ENCODE measurements at places on chromosomes 5 and 9.

- no peak for DNase-seq
These were observed 253.9 kb upstream of the PCSK5 start for GRCh38 chr9:75636427-75637045.

DNA sequence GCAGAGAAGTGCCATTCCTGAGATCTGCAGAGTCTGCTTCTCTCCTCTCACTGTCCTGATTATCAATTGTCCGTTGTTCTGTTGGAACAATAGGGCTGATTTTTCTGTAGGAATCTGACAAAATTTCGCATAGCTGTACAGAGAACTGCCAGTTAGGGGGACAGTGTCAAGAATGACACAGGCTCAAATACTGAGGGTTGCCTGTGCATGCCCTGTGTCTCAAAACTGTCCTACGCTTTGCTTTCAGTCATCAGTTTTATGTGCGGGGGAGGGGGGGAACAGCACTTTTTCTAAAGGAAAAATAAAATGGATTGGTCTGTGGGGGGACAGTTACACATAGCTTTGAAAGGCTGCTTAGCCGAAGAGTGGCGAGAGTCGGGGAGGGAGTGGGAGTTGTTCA is 248.6 kb downstream of the PDZD2 start:
- DNase-seq, result no peak

GRCh38 chr5:15495026-15495425 is 5.0 kb upstream of the FBXL7 start:
- no peak for DNase-seq

GRCh38 chr5:1793301-1793740 is 6.3 kb downstream of the MRPL36 start:
- DNase-seq, result no peak

GRCh38 chr5:5588887-5589826 is 166.7 kb downstream of the ICE1 start:
- no peak for DNase-seq

DNA sequence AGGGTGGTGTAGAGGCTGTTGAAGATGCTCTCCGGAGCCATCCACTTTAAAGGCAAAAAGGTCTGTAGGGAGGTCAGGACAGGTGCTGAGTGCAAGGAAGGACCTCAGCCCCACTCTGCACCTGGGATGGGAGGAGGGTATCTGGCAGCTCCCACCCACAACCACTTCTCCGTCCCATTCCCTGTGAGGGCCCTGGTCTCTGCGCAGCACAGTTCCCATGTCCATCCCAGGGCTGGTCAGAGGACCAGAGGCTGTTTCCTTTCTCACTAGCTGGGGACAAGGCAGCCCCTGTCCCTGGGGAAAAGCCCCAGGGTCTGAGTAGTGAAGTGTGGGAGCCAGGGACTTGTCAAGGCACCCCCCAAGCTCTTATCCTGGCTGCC is 33.7 kb upstream of the CSF1R start:
- DNase-seq, result no peak

DNA sequence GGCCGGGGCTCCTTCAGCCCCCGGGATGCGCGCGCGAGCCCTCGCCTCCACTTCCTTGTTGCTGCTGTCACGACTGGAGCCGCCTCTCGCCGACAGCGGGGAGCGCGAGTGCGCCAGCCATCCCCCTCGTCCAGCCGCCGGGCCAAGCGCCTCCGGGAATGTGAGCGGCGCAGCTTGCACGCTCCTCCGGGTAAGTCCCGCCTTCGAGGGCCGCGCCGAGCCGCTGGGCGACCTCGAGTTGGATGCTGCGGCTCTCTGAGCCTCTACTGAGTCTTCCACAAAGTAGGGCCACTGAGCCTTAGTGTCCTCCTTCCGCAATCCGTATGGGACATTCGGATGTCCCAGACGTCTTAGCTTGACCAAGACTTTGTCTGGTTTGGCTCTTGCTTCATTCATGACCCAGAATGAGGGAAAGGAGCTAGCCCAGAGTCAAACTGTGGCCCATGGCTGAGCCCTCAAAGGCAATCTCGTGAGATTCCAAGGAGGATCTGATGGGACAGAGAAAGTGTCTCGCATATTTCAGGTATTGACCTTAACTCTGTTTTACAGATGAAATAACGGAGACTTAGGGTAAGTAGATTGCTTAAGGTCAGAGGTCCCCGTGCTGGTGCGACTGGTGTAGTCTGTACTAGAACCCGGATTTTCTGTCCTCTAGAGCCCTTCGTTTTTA is 586 bp downstream of the HMGXB3 start:
- peak; percentile 26 for DNase-seq

DNA sequence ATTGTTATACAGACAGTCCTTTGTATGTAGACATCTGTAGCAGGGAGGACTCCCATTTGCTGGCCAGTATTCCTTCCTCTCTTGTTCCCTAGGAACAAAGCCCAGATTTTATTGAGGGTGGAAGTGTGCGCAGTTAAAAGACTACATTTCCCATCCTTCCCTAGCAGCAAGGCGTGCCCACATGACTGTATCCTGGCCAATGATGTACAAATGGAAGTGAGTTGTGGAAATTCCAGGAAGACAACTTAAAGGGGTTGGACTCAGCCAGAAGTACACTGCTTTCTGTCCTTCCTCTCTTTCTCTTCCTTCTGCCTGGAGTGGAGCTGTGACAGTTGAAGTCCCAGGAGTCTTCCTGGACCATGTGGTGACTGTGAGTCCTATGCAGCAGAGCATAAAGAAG is 89.0 kb downstream of the HRH2 start:
- no peak for DNase-seq

DNA sequence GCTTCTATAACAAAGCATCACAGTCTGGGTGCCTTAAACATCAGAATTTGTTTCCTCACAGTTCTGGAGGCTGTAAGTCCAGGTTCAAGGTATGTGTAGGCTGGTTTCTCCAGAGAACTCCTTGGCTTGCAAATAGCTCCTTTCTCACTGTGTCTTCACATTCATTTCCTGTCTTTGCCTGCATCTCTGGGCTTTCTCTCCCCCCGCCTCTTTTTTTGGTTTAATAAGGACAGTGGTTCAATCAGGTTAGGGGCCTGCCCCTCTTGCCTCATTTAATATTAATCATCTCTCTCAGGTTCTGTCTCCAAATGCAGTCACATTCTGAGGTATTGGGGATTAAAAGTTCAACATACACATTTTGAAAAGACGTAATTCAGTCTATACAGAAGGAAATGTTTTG is 225.5 kb upstream of the ATP10B start:
- no peak for DNase-seq

GRCh38 chr5:36392818-36393217 is 91.1 kb upstream of the RANBP3L start:
- DNase-seq, result no peak

- no peak for DNase-seq
These were observed 39.3 kb upstream of the TLX3 start for GRCh38 chr5:171269717-171270116.

DNA sequence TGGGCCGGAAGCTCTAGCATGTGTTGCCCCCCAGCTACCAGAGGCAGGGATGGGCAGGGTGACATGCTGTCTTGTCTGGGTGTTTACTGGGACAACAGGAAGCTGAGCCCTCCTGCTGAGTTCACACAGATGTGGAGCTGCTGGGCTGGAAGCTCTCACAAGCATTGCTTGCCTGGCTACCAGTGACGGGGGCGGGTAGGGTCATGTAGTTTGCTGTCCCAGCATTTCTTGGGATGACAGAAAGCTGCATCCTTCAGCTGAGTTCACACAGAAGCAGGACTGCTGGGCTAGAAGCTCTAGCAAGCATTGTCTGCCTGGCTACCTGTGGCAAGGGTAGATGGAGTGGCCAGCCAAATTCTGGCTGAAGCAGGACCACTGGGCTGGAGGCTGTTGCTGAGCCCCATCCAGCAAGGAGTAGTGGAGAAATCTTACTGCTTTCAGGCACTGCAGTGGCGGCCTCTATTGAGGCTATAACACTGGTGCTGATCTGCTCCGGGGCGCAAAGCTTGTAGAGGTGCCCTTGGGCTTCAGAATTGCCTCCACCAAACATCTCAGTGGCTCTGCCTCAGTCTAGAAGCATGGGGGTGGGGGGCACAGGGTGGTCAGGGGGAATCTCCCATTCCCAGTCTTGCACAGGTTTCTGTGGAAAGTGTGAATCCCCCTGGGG is 25.1 kb downstream of the POLK start:
- no peak for DNase-seq

GRCh38 chr9:98805506-98806272 is 1.8 kb upstream of the GALNT12 start:
- no peak for DNase-seq

- DNase-seq, result no peak
These were observed 1.0 kb upstream of the SECISBP2 start for GRCh38 chr9:89317282-89317681.

DNA sequence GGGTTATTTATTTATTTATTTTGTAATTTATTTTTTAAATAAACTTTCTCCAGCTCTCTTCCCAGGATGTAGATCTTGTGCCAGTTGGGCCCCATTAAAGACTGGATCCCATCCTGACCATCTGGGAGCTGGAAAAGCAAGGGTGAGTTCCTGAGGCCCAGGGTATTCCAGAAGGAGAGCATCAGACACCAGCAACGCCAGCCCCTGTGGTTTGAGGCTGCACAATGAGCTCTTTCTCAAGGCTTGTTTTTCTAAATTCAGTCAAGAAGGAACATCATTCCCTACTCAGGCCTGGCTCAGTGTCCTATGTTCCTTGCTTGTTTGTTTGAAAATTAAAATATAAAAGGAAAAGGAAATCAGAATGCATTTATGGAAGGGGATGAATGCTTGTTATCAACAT is 313.3 kb downstream of the EBF1 start:
- DNase-seq, result no peak

DNA sequence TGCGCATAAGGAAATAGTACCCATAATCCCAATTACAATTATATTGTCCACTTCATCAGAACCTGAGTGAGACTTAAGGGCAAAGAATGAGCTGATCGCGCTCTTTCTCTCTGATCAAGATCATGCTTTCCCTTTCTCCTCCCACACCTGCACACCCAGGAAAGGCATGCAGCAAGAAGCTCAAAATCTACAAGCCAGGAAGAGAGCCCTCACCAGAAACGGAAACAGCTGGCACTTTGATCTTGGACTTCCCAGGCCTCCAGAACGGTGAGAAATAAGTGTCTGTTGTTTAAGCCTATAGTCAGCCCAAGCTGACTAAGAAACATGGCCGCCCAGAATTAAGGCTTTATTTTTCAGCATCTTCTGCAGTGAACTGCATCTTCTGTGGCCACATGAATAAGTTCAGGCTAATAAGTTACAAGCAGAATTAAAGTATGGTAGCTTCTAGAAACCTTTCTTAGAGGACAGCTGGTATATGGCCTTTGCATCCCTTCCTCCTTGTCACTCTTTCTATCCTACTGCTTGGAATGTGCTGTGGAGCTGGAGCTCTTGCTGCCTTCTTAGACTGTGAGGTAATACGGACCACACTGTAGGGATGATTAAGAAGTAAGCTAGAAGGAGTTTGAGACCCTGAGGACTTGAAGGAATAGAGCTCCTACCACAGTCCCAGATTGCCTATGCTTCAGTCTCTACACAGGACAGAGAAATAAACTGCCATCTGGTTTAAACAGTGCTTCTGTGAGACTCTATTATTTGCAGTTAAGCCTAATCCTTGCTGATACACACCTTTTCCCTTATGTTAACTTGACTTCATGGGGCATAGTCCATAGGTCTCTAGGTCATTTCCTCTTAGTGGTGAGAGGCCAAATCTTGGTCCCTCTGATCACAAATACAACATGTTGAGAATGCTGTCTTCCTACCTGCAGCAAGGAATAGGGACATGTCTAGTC is 17.2 kb downstream of the OR2S2 start:
- no peak for DNase-seq

DNA sequence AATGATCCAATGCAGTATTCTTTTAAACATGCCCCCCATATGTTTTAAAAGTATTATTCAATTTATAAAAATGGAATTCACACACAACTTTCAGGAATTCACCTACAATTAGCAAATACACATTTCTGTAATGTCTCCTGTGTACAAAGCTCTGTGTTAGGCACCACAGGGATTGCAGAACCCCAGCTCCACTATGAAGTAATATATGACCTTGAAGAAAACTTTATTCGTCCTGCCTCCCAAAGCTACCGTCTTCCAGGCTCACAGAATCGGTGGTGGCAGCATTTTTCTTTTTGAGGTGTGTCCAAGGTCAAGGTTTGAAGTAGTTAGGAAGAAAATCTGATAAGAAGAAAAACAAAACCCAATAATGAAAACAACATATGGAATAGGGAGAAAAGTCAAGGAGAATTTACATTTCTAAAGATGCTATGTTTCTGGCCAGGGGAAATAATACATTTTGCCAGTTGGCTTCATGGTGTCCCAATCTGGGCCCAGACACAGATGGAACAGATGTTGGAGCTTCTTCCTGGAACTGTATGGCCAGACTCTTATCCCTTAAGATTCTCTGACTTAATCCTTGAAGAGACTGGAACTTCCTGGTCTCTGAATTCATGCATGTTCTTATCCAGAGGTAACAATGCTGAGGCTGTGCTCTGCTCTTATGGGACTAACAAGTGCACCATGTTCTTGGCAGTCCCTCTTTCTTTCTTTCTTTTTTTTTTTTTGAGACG is 22.0 kb upstream of the LVRN start:
- DNase-seq, result no peak

DNA sequence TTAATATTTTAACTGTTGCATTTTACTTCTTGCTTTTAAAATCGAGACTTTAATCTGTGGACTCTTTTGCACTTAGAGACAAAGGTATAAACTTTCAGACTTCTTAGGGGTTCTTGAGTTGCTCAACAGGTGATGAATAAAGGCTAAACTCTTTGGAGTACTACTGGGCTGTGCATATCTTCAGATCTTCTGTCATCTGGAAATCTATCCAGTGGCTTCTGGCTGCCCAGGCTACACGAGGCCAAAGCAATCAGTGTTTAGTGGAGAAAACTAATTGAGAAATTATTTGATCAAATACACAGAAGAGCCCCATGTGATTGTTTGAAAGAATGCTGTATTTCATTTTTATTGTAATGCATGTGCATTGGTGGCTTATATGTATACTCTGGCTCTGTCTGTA is 146.1 kb downstream of the PBX3 start:
- no peak for DNase-seq

DNA sequence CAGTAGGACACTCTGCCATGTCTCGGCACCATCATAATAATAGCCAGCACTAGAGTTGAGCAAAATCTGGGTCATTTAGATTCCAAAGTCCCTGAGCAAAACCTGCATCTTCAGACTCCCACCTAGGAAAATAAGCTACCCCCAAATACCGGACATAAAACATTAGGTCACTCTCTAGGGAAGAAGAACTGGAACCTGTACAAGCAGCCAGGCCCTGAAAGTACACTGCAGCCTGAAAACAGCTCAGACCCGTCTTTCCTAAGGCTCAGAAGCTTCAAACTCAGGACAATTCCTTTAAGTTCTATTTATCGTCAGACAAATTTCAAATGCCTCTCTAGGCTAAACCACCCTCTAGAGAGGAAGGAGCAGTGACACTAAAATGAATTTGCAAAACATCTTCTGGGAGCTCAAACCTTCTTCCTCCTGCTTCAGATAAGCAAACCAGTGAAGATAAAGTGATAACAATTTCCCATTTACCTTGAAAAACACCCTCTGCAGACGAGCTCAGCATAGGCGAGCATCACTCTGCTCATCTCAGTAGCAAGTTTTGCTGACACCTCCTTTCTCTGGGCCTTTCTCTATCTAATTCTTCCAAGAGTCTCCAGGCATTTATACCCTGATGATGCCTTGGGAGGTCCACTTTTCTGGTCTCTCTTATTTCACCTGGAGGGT is 34.0 kb downstream of the ADAM19 start:
- no peak for DNase-seq

GRCh38 chr9:11973011-11973410 is 720.2 kb upstream of the TYRP1 start:
- DNase-seq, result no peak

- no peak for DNase-seq
These were observed 11.0 kb downstream of the TRIO start for GRCh38 chr5:14153932-14154731.

GRCh38 chr9:116737152-116737546 is 50.0 kb downstream of the TRIM32 start:
- DNase-seq, result peak; percentile 91

GRCh38 chr9:4713849-4714248 is 27.2 kb downstream of the AK3 start:
- no peak for DNase-seq
